ENCODE measurements at places on chromosomes 6 and 20.

DNA sequence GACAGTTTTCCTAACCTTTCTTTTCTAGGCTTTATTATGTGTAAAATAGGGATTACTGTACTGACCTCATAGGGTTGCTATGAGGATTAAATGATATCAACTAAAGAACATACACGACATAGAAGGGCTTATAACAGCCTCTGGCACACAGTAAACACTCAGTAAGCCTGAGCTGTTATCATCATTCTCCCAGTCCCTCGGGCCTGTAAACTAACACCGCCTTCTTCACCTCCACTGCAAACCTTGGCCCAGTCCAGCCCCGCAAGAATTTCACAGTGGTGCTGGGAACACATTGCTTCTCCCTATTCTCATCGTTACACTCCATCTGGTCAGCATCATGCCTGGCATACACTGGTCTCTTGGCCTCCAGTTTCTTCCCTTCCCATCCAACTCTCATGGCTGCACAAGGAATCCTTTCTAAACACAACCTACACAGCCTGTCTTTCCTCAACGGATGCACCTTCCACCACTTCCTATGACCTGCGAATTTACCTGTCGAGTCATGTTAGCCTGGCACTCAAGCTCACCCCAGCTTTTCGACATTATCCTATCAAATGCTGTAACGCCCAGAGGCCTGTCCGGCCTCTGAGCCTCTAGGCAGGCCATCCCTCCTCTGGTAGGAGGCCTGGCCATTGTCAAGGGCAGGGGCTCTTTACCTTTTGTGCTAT, 92.1 kb downstream of the FYN start:
- no peak for DNase-seq

DNA sequence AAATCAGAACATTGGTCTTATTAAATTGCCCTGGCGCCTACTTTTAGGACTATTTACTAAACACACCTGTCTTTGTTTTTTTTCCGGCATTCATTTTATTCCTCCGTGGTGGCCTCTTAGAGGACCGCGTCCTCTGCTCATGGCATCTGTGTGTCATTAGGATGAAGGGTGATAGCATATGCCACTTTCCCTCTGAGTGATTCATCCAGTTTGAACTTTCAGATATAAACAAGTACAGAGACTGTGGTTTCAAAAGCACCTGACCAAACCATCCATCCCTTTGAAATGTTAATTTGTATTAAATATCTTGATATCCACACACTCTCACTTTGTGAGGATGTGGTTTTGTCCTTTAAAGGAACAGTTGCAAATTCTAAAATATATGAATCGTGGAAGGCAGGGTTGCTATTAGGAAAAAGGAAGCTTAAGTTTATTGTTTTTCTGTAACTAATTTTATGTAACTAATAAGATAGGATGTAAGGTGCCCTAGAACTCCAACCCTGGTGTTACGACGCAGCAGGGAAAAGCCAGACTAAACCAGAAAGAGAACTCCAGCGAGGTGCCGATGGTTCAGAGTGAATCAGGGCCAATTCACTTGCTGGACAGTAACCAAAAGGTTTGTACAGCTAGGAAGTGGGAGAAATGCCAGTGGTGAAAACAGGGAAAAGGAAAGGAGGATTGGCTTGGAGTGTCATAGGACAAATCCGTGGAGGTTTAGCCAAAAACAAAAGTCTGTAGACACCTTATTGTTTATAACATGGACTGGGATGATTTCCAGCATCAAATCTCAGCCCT, 98.7 kb downstream of the SHLD1 start:
- DNase-seq = no peak

DNA sequence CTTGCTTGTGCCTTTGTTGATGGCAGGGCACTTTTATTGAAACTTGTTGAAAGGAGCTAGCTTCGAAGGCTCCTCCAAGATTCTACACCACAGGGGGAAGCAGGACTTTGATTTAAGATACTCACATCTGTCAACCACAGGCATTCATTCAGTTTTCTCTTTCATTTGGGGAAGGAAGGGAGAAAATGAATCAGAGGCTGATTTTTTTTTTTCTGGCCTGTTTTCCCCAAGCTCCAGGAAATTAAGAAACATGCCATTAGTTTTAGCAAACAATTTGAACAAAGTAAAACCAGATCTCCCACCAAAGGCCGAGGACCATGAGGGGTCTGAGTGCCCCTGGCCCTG, 8.7 kb upstream of the APCDD1L start:
- DNase-seq = no peak

DNA sequence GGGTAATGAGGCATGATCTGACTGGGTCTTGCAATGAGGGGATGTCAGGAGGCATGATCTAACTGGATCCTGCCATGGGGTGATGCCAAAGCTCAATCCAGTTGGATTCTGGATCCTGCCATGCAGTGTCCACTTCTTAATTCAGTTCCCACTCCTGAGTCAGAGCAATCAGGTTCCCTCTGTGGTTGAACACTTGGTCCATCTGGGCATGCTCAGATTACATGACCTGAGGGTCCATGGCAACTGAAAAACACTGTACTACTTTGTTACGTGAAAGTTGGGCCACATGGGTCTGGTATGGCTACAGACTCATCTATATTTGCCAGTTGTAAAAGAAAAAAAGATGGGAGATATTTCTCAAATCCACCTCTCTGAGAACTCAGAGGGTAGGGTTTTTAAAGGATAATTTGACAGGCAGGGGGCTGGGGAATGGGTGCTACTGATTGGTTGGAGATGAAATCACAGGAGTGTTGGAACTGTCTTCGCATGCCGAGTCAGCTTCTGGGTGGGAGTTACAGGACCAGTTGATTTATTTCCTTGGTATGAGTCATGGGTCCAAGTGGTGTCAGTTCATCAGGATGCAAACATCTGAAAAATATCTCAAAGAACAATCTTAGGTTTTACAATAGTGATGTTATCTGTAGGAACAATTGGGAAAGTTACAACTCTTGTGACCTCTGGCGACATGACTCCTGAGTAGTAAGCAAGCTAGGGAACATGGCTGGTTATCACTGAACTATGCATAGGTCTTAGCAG, 21.6 kb downstream of the C6orf163 start:
- DNase-seq = no peak

GRCh38 chr6:26214803-26215584, 127.8 kb downstream of the HFE start:
- DNase-seq = no peak
